Daoy (cell line): ENCODE measurements at places on chromosomes 7 and 10.

DNA sequence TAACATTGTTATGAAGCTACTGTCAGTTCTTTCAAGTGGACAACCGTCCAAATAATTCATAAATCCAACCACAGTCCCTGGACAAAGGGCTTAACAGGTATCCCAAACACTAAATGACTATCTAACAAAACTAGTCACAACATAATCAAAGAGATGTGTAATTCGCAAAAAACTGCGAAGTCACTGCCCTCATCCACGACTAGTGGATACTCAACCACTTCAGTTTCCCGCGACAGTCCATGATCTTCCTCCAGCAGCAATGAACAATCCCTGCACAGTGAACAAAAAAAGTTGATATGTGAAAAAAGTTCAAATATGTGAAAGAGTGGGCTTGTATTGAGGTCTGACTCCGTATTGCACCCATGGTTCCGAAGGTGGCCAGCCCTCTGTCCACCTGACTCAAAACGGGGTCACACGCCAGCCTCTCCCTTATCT lies 287 bp downstream of the DCLRE1A start:
- no peak for DNase-seq

DNA sequence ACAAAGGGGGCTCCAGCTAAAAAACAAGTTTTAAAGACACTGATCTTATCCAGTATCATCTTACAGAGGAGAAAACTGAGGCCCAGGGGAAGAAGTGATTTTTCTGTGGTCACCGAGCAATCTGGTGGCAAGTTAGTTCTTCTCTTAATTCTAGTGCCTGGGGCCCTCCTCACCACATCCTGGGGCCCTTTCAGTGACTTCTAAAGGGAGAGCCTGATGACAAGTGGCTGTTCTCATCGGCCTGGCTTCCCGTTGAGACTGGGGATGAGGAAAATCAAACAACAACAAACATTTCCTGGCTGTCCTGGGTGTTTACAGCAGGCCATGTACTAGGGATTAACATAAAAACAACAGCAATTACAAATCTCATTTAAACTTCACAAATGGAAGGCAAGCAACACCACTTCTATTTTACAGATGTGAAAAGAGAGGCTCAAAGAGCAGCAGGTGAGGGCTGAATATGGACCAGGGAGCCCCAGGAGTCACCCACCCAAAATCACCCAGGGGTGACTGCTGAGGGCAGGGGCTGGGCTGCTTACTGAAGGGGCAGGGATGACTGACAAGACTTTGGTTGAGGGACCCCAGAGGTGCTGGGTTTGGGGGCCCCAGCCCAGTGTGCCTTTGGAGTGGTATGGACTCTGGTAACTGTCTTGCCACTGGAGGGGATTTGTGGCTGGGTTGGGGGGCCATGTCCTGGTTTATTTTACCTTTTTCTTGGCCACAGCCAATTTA lies 24.7 kb upstream of the MTPAP start:
- no peak for DNase-seq

DNA sequence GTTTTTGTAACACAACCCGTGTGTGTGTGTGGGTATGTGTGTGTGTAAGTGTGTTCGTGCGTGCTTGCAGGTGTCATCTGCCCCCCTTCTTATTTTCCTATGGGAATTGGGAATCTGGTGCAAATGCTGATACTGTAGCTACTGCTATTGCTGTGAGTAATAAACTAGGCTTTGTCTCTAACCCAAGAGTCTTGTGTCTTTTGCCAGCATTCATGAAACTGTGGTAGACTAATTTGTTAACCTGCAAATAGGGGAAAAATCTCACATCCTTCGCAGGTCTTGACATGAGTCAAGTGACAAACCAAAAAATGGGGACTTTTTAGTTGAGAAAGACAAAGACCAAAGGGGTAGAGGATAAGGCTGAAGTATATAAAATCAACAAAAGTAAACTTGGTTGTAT lies 57.9 kb upstream of the FAM133B start:
- no peak for DNase-seq

DNA sequence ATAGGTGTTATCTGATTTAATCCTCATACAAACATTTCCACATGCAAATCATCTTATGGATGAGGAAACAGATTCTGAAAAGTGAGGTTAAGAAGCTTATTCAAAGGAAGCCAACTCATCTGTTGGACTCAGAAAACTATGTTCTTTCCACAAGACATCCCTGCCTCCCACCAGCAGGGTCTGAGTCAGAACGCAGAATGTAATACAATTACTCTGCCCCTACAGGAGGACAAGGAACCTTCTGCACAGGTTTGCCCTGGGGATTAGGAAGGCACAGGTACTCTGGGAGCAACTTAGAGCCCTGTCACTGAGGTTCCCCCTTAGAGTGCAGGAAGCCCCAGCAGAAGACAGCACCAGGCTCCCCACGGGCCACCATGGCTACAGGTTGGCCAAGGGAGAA lies 255.7 kb downstream of the TNS3 start:
- peak; percentile 64 for DNase-seq

- no peak for DNase-seq
These were observed 565.4 kb upstream of the AUTS2 start for GRCh38 chr7:69032848-69033247.

DNA sequence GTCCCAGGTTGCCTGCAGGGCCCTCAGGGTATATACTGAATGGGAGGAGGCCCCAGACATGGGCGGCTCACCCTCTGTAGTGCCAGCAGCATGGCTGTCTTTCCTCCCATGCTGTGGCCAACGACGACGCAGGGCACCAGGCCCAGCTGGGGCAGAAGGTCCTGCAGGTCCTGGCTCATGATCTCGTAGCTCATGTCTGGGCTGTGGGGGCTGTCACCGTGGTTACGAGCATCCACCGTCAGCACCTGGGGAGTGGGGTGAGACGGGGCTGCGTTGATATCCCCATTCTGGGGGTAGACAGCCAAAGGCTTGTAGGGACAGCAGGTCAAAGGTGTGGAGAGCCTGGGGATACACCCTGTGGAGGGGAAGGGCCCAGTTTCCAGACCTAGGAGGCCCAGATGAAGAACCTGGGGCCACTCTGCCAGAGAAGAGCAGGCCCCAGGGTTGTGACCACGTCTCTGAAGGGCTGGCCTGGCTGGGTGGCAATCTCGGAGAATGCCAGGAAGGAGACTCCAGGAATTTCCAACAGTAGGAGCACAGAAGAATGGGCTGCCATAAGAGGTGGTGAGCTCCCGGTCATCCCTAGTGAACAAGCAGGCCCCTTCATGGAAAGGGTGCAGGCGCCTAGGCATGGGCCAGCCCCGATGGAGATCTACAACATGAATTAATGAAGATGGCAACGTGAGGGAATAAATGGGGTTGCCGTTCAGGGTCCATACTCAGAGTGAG lies 947 bp downstream of the ABHD11 start:
- no peak for DNase-seq

- no peak for DNase-seq
These were observed 33.5 kb downstream of the ZNF783 start for GRCh38 chr7:149295481-149295850.
